ENCODE measurements at places on chromosomes 6 and 20.
A peak's percentile ranks its signal among the peaks of the same experiment; 100 is the strongest.

DNA sequence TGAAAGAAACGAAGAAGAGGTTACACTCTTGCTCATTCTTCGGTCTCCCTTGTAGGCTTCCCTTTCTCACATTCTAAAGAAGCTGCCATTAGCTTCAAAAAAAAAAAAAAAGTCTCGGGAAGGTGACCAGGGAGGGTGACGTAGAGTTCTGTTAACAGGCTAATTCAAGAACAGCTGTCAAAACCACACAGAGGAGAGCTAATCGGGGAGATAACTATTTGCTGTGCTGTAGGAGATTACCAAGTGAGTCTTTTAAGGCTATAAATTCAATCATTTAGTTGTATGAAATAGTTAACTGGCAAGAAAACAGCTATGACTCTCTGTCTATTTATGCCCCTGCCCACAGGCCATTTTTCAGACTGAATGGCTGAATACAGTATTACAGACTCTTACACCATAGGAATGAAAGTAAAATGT, 256.8 kb downstream of the SYNE1 start:
- DNase-seq = no peak

DNA sequence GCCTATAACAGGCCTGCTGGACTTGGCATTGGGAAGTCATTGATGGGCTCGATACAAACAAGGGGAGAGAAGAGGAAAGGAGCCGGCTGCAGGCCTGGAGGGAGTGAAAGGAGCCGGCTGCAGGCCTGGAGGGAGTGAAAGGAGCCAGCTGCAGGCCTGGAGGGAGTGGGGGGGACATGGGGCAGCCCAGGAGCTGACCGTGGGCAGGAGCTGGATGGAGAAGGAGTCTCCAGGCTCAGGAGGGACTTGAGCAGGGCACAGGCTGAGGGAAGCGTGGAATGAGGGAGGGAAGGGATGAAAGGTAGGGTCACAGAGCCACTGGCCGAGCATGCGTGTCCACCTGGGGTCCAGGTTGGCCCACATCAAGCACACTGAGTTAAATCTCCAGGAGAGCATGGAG, 32.0 kb downstream of the RPP40 start:
- no peak for DNase-seq

DNA sequence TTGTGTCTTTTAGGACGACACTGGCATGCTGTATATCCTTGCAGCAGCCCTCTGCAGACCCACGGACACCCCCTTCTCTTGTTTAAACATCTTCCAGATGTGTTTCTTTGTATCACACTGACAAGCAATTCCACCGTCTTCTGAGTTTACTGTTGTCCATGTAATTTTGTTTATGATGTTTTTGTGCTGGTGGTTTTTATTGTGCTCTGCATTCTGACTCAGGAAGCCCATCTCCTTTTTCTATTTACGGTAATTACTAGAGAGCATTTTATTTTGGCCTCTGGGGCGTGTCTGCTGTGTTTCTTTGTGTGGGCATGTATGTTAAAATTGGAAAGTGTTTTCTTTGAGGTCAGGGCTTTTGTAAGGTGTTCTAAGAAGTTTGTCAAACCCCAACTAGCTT, 111.9 kb downstream of the JARID2 start:
- DNase-seq = no peak

- DNase-seq = no peak
Measured at GRCh38 chr6:16248271-16248853, 10.0 kb downstream of the GMPR start.

DNA sequence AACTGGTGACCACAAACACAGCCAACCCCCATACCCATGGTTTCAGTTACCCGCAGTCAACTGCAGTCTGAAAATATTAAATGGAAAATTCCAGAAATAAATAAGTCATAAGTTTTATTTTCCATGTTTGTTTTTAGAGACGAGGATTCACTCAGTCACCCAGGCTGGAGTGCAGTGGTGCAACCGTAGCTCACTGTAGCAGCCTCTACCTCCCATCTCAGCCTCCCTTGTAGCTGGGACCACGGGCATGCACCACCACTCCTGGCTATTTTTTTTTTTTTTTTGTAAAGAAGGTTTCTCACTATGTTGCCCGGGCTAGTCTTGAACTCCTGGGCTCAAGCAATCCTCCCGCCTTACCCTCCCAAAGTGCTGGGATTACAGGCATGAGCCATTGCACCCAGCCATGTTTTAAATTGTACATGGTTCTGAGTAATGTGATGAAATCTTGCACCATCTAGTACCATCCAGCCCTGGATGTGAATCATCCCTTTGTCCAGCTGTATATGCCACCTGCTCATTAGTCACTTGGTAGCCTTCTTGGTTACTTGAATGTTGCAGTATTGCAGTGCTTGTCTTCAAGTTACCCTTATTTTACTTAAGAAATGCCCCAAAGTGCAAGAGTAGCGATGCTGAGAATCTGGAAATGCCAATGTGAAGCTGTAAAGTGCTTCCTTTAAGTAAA, 14.5 kb downstream of the CSNK2A1 start:
- no peak for DNase-seq

DNA sequence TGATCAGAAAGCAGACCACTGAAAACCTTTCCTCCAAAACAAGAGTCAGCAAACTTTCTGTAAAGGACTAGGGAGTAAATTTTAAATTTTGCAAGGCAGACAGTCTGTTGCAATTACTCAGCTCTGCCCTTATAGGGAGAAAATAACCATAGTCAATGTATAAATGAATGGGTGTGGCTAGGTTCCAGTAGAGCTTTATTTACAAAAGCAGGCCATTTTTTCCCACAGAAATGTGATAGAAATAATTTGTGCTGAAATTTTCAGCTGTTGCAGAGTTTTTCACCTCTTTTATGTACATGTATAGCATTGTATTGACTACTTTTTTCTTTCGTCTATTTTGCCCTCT, 7.7 kb downstream of the AMD1 start:
- DNase-seq = no peak

DNA sequence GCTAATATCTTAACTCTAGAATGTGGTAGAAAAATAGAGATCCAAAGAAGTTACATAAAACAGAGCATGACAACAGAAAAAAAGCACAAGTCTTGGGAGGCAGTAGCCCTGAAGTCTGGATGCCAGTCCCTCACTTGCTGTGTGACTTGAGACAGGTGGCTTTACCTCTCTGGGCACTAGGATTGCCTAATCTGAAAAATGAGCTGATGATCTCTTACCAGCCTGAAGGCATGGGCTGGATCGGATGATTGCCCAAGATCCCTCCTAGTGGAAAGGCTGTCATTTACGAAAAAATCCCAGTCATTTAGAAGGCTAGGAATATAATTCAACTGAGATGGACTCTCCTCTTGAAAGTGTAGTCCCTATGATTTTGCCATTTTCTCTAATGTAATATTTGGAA, 10.9 kb upstream of the GCM1 start:
- no peak for DNase-seq

GRCh38 chr20:60016406-60016805, 58.2 kb downstream of the CDH26 start:
- DNase-seq = no peak

- DNase-seq = no peak
Measured at GRCh38 chr20:9398882-9399281, 115.5 kb upstream of the LAMP5 start.

GRCh38 chr20:48236000-48236970, 451.0 kb upstream of the SULF2 start:
- no peak for DNase-seq

DNA sequence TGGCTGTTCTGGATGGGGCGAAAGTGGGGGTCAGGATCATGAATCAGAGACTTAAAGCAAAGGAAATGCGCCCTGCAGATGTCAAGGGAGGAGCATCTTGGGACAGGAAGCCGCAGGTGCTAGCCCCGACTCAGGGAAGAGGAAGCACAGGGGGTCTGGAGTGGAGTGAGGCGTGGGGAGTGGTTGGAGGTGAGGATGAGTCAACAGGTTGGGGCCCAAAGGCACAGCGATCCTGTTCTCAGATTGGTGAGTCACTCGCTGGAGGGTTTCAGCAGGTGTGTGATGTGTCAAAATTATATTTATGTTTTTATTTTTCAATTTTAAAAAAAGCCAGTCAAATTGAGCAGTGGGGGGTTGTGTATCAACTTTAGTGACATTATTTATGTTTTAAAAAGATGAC, 19.0 kb downstream of the PACSIN1 start:
- peak; percentile 51 for DNase-seq

- no peak for DNase-seq
Measured at GRCh38 chr6:88655586-88655985, 307.8 kb downstream of the RNGTT start.

DNA sequence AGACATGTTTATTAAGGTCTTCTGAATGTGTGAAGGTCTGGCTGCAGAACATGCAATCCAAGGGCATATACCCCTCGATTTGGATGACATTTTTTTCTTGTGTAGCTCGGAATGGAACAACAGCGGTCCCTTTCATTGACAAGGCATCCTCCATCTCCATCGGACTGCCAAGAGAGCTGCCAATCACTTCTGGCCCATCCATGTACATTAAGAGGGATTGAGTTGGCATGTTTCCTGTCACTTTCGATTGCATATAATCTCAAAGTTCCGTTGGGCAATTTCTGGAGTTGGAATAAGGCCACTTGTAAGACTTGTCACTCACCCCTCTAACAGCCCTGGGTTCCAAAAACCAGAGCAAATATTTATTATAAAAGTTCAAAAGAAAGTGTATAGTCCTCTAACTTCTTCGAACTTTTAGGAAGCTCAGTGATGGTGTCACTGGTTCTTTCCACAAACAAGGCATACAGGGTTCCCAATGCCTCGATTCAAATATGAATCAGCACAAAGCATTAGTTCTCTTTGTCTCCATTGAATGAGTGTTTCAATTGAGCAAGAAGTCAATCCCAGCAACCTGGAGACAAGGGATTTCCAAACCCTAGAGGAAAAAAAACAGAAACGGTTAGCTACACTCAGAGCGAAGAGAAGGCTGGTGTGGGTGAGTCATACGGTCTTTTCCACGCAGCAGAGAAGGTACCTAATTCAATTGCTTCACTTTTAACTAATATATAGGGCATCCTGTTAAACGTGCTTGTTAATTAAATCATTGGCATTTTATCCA, 10.9 kb downstream of the ZNF217 start:
- DNase-seq = peak; percentile 35

GRCh38 chr6:1962201-1962600, 283.2 kb downstream of the GMDS start:
- no peak for DNase-seq

- DNase-seq = no peak
Measured at GRCh38 chr20:2219481-2220006, 76.3 kb upstream of the TGM3 start.

DNA sequence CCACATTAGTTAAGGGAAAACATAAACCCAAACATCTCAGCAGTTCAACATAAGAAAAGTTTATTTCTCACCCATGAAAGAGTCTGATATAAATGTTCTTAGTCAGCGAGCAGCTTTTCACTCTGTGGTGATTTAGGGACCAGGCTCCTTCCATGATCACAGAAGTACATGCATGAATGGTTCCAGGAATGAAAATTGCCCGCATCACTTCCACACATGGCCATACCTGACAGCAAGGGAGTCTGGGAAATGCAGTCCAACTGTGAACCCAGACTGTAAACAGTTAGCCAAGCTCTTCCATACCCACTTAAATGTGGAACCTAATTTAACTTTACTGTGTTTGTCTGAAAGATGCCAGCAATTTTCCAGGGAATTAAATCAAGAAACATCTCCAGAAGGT, 353.9 kb downstream of the HACE1 start:
- no peak for DNase-seq

DNA sequence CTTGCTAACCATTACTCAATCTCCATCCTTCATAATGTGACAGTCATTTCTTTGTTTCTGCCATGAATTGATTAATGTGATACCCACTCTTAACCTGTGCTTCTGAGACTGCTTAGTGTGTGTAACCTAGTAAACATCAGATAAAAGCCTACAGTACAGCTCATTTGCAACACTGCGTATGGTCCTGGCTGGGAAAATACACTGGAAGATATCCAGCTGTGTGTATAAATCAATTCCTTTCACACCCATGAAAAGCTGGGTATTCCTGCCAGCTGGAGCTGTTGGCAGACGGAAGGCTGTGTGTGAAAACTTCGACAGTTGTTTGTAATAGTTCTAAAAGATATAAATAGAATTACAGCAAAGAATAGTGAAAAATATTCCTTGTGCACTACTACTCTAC, 509.2 kb downstream of the FRK start:
- DNase-seq = no peak

DNA sequence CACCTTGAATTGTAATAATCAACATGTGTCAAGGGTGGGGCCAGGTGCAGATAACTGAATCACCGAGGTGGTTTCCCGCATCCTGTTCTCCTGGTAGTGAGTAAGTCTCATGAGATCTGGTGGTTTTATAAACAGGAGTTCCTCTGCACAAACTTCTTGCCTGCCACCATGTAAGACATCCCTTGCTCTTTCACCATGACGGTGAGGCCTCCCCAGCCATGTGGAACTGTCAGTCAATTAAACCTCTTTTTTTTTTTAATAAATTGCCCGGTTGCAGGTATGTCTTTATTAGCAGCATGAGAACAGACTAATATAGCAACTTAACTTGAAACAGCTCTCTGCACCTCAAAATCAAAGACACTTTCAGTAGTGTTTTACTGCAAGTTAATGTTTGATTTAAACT, 121.6 kb downstream of the OGFRL1 start:
- no peak for DNase-seq

DNA sequence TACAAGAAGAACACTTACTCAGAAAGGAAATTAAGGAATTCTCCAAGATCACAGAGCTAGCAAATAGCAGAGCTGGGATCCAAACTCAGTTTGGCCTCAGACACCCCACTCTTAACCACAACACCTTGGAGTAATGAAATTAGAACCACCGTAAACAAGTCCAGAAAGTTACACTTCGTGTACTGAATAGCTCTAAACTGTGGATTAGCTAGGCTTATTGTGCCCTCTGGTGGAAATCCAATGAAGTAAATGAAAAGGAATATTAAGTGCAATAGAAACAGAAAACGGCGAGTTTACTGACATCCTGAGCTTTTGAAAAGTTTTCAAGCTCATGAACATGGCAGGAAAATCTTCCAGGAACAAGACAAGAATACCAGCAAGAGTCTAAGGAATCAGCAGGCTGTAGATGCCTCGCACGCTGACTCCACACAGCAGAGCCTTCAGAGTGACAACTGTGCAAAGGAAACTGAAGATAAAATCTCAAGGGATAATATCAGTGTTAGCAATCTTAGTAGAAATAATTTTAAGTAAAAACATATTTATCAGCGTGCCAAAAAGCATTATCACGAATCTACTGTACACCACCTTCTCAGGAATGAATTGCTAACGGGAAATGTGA, 34.6 kb downstream of the FBXO5 start:
- no peak for DNase-seq

DNA sequence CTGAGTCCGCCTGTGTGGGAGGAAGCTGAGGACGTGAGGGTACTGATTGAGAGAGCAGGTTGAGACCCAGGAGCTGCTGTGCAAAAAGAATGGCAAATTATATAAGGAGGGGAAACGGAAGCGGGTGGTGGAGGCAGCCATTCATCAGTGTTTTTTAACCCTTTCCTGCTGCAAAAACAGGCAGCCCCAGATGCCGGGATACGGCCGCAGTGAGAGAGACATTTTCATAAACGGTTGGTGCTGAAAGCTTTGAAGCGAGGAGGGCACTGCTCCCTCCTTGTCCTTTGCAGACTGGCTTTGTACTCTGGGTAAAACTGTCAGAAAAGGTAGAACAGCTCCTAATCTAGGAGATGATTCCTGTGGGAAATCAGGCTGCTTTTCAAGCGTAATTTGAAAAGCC, 56.4 kb downstream of the TTI1 start:
- no peak for DNase-seq

- no peak for DNase-seq
Measured at GRCh38 chr20:3803854-3804253, 7.7 kb downstream of the CDC25B start.

Measured in activated CD4-positive, alpha-beta T cell treated with anti-CD3 and anti-CD28 coated beads for 1 hour (primary cell).